ENCODE measurements at places on chromosomes 2 and 18.

DNA sequence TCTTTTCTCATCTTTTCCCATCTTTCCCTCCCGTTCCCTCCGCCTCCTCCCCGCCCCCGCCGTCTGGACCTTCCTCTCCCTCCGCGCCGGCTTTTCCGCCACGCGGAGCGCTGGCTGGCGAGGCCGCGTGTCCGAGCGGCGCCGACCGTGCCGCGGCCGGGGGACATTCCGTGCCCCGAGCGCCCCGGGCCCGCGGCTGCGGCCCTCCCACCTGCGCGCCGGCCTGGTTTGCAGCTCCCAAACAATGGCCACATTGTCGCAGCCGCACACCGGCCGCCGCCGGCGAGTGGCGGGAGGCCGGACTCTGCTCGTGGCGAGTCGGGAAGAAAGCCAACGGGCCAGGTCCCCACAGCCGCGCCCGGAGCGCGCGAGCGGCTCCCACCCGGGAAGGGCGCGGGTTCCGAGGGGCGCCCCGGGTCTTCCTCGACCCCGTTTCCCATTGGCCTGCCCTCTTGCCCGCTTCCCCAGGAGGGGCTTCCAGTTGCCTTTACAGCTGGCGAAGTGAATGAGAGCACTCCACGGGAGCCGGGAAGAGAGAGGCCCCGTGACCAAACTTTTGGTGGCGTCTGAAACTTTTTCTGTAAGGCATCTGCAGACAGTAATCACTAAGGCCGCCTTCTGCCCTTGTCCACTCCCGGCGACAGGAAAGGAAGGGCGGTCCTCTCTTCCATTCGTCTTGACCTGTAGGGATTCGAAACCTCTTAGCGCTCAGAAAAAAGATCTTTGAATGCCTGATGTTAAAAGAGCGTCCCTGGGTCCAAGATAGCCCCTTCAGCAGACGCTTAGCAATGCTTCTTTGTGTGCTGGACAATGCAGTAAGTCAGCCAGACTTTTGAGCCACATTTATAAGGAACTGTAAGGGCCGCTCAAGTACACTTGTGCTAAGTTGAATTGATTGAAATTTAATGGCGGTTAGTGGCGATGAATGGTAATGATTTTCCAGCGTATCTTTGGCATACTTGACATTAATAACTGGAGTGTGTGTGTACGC is 6.2 kb downstream of the GLI2 start:
- DNase-seq = no peak

DNA sequence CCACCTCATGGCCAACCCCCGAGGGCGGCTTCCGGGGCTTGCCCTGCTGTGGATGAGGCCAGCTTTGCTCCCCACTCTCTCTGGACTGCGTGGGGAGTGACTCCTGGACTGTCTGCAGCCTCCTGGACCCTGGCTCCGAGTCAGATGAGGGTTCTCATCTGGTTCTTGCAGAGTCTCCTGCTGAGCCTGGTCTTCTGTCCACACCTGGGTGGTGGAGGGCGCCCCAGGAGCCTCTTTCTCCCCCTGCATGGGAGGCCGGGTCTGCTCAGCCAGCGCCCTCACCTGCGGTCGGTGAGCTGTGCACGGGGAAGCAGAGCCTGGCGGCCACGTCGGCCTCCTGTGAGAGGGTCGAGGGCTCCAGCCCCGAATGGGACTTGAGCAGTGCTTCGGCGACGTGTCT is 78.3 kb downstream of the RTP5 start:
- no peak for DNase-seq

DNA sequence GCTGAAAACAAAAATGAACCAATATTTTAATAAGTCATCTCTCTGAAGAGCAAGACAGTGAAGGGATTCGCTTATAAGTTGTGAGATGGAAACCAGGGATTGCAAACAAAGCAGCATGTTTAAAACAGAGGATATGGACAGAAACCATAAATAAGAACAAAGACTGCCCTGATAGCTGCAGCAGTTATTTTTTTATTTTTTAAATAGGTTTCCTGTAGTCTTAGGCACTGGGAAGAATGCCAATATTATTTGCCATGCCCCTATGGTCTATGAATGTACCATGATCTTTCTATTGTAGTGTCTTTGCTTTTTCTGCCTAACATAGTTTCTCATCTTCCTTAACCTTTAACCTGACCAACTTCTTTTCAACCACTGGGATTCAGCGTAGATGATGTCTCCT is 1334.0 kb upstream of the NRXN1 start:
- no peak for DNase-seq

- DNase-seq = no peak
These were observed 158.8 kb upstream of the ZEB2 start for GRCh38 chr2:144678736-144679135.

DNA sequence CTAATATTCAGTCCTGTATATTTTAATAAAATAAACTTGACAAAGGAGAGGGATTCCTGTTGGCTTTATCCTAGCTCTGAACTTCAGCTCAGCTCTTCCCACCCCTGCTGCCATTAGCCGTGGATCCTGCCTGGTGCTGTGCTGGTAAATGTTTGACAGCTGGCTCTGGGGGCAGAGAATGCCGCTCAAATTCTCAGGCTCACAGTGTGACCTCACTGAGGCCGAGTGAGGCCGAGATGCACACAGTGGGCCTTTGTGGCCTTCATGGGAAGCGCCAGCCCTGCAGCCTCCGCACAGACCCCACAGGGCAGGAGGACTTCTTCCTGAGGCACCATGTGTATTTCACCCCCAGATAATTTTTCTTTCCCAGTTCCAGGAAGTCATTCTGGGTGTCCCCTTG is 16.5 kb upstream of the FAHD2A start:
- DNase-seq = no peak

GRCh38 chr2:41782306-41783158 is 265.3 kb upstream of the PKDCC start:
- DNase-seq = peak; percentile 63

- DNase-seq = peak; percentile 34
These were observed 766 bp downstream of the MFF start for GRCh38 chr2:227325839-227326195.

- no peak for DNase-seq
These were observed 114.8 kb downstream of the SCG2 start for GRCh38 chr2:223487214-223487846.

- no peak for DNase-seq
These were observed 858.7 kb upstream of the ACVR2A start for GRCh38 chr2:146986161-146986560.

GRCh38 chr2:23912054-23912453 is 14.9 kb downstream of the ATAD2B start:
- DNase-seq = no peak

DNA sequence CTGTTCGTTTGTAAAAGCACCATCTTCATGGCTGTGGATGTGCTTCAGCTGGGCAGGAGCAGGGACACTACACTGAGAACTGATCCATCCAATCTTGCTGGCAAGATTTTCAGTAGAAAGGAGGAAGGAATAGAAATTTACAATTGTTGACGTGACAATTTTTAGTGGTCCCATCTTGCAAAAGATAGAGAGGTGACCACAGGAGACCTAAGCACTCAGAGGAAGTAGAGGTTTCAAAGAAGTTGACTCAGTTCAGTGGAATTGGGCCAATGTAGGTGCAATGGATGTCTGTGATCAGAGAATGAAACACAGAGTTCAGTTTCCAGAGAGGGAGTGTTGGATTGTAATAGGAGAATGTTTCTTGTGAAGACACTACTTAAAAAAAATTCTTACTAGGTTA is 1.4 kb downstream of the UGT1A5 start:
- peak; percentile 69 for DNase-seq

GRCh38 chr2:56754627-56755026 is 570.8 kb downstream of the CCDC85A start:
- no peak for DNase-seq

- no peak for DNase-seq
These were observed 57.6 kb downstream of the SMAD7 start for GRCh38 chr18:48893061-48893607.

DNA sequence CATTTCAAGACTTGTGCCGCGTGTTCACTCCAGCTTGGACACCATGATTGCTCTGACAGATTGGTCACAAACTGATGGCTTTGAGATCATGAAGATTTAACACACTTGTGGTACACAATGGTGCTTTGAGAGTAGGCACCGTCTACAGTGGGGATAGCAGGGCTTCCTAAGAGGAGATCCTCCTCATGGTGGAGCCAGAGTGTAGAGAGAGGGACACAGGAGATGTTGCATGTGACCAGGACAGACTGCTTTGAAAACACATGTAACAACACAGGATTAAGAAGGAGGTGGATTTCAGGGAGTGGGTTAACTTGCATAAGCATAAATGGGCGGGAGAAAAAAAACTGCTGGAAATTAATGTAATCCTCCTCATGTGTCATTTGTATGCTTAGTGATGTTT is 95.7 kb upstream of the LINC00305 start:
- peak; percentile 45 for DNase-seq

- no peak for DNase-seq
These were observed 187.6 kb downstream of the DOK6 start for GRCh38 chr18:69588301-69588700.

- no peak for DNase-seq
These were observed 679.3 kb downstream of the ZEB2 start for GRCh38 chr2:143840601-143841000.

DNA sequence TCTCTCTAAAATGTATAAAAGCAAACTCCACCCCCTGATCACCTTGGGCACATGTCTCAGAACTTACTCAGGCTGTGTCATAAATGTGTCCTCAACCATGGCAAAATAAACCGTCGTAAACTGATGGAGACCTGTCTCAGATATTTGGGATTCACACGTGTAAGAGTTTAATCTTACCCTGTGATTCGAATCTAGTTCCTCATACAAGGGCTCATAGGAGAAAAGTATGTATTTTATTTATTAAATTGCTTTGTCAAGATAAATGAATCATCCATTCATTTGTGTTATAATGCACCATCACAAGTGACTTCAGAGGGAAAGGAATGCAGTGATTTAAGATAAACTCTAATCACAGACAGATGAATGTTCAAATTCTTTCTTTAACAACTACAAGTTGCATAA is 712.5 kb upstream of the LRATD1 start:
- DNase-seq = no peak

- DNase-seq = peak; percentile 55
These were observed 264.3 kb downstream of the TSN start for GRCh38 chr2:122019724-122020123.

DNA sequence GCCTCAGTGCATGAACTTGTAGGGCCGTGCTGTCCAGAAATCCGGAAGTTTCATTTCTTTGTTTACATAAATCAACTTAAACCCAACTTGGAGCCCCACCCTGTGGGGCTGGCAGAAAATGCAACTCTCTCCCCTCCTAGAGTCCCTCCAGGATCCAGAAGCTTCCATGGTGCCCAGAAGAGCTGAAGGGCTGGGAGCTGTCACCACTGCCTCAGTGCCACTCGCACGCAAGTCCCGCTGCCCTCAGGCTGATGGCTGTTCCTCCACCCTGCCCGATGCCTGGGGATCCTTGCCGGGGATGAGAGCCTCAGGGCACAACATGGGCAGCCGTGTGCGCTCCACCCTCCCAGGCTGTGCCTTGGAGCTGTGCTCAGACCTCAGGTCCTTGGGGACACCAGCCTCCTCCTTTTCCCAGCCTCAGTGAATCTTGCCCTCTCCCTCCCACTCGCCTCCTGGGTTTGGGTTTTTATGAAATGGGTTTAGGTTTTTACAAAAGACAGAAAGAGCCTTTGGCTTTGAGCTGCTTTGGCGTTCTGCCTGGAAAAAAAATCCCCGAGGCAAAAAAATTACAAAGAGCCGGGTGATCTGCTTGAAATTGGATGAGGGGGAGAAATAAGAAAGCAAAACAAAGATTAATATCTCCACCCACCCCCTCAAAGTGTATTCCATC is 155.2 kb downstream of the TWIST2 start:
- no peak for DNase-seq

GRCh38 chr2:63700271-63700670 is 111.5 kb downstream of the MDH1 start:
- no peak for DNase-seq

GRCh38 chr2:25053041-25053440 is 11.2 kb downstream of the EFR3B start:
- DNase-seq = no peak

GRCh38 chr2:72181616-72182015 is 34.0 kb upstream of the CYP26B1 start:
- DNase-seq = no peak

DNA sequence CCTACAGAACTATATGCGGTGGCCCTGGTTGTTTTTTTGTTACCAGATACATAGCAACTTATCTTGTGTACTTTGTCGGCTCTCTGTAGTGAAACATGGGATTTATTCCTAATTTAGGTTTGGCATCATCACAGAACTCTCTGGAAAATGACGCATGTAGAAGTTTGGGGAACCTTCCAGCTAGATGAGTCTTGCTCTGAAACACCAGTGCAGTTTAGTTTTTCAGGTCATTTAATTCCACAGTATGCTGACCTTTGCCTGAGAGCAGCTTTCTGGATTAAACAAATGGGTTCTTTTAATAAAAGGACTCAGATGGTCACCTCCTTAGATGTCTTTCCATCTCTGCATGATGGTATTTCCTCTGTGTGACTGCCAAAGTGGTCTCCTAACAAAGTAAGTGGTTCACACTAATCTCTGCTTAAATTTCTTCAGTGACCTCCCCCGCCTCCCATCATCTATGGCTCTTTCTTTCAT is 39.9 kb downstream of the MYO3B start:
- no peak for DNase-seq

DNA sequence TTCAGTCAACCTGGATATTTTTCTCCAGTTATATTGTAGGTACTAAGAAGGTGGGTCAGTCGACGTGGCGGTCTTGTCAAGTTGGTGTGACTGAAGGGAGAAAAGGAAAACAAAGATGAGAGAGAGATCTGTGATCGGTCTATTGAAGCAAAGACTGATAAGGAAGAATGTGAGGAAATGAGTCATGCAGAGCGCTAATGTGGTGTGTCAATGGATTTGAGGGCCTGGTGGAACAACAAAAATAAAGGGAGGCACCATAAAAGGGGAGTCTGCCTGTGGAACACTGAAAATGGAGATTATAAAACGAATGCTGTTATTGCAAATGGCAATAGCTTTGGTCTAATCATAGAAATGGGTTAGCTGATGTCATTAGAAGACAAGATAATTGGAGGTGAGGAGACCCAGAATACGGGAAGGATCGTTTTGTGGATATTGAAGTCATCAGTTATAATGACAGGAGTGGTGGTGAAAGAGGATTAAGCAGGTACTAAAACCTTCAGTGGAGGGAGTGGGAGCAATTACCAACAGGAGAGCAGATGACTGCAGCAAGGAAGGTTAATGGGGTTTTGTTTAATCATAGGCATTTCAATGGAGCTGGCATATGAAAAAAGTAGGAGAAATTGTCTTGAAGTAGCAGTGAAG is 599.1 kb upstream of the FSHR start:
- DNase-seq = peak; percentile 38

- DNase-seq = no peak
These were observed 45.3 kb downstream of the ZC3H15 start for GRCh38 chr2:186531257-186531775.

- no peak for DNase-seq
These were observed 18.8 kb downstream of the TMEM18 start for GRCh38 chr2:658426-658825.

DNA sequence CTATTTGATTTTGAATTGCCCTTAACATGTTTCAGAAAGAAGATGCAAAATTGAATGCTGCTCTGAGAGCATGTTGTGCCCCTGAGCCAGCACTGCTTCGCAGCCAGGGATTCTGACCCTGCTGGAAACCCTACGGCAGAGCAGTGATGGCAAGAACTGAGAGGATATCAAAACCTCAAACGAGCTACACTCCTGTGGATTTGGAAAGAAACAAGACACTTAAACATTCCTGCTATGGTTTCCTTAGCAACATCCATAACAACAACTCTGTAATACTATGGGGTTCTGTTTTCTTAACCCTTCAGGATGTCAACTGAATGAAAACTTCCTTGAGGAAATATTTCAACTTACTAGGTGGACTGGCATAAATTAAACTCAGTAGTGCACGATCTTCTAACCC is 649.1 kb downstream of the NYAP2 start:
- no peak for DNase-seq
